ENCODE measurements at places on chromosomes 3 and 15. TPM values are rescaled to one million over a fixed set of nuclear protein-coding genes. Genes with fewer than 3 reads are reported as not detected.
A peak's percentile ranks its signal among the peaks of the same experiment; 100 is the strongest.

- peak; percentile 26 for DNase-seq
These were observed 465.2 kb upstream of the TGFBR2 start for GRCh38 chr3:30141178-30141581.

GRCh38 chr3:58176185-58176530 is 34.6 kb downstream of the DNASE1L3 start:
- no peak for DNase-seq

Gene KLHL24
- polyA plus RNA-seq: 5.7 TPM

Gene AGBL1
- not detected for polyA plus RNA-seq

Gene C15orf62
- polyA plus RNA-seq: 0.06 TPM

Gene CFAP100
- not detected for polyA plus RNA-seq

Gene MINAR1
- 0.35 TPM for polyA plus RNA-seq

DNA sequence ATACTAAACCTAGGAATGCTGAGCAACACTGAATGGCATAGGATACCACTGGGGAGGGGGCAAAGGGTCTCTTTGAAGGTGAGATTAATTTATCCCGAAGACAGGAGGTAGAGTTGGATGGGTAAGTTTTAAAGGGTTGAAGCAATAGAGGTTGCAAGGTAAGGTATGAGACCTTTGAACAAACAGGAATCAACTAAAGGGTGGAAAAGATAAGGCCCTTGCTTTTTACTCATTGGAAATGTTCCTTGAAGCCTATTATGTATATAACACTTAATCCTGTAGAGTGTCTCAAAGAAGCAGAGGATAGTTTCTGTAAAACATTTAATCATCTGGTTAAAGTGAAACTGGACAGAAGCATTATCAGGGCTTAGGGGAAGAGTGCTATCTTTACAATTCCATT is 5.7 kb downstream of the ABHD5 start:
- no peak for DNase-seq

DNA sequence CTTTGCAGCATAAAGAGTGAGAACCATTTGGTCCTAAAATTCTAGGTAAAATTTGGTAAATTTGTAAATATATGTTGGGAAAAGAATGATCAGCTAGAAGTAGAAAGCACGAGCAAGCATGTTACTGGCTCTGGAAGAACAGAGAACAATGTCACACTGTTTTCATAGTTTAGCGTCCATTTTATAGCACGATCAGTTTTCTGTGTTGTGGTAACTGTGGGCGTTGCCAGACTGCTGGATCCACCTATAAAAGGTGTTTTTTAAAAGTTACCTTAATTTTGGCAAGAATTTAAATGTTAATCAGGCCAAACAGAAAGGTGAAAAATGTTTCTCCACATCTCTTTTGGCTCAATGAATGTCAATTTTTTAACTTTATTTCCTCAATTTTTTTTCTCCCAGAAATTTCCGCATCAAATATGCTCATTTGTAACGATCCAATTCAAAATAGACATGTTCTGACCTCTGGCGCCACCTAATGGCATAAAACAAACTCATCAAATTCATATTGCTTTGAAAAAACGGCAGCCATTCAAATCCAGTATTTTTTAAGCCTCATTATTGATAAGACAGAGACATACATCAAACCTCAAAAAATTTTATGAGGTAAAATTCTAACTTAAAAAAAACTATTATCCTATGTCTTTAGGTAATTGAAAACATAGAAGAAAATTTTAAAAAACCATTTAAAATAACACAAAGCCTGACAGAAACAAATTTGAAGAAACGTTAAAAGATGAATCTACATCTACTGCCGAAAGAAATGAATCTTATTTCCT is 5.5 kb upstream of the GP5 start:
- no peak for DNase-seq

All from SK-N-SH (cell line).